ENCODE measurements at places on chromosomes 3 and 15.

DNA sequence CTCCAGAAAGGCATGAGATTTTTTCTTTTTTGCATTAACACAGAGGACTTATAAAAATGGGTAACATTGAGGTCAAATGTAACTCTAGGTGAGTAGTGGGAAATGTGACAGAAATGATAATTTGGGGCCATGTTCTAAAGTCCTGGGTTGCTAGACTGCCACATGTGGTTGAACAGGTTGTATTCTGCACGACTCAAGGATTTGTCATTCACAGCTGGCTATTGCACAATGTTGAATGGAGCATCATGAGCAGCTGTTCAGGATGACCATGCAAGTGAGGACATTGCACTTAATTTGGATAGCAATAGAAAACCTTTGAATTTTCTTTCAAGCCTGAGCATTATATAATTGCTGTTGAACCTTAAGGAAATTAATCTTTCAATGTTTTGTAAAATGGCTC is 396.6 kb downstream of the NAALADL2 start:
- DNase-seq: no peak

GRCh38 chr15:43214592-43215295 is 6.1 kb downstream of the EPB42 start:
- no peak for DNase-seq

DNA sequence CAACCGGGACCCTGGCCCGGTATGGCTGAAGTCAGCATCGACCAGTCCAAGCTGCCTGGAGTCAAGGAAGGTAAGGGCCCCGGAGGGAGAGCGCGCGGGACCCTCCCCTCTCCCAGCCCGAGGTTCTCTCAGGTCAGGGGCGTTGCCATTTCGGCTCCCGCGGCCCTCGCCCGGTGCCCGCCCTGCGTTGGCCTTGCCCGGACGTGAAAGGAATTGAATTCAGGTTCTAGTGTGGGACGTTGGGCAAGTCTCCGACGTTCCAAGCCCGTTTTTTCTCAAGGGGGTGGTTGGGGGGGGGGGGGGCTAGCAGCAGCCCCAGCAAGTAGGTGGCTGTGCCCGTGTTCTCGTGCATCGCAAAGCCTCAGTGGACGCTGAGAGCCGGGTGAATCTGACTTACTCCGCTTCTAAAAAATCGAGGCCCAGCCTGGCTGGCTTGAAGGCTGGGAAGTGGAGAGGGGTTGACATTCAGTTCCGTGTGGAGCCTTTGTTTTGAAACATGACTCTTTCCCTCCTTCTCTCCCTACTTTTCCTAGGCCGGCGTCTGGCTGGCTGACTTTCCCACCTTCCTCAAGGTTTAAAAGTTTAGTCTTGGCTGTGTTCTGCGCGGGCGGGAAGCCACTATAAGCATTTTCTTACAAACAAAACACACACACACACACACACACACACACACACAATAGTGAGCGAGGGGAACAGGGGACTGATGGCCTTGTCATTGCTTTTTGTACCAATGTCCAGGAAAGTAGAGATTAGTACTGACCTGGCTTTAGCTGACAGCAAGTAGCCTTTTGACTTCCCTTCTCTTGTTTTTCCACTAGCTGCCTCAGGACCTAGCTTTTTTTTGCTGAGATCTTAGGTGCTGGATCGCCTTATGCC is at the start of gene UTS2B:
Gene UTS2B, minus strand, starts transcription at position 873 of the 876 bp plus-strand sequence. CDS start 48,337 bp downstream, outside the sequence.
- peak; percentile 11 for DNase-seq

DNA sequence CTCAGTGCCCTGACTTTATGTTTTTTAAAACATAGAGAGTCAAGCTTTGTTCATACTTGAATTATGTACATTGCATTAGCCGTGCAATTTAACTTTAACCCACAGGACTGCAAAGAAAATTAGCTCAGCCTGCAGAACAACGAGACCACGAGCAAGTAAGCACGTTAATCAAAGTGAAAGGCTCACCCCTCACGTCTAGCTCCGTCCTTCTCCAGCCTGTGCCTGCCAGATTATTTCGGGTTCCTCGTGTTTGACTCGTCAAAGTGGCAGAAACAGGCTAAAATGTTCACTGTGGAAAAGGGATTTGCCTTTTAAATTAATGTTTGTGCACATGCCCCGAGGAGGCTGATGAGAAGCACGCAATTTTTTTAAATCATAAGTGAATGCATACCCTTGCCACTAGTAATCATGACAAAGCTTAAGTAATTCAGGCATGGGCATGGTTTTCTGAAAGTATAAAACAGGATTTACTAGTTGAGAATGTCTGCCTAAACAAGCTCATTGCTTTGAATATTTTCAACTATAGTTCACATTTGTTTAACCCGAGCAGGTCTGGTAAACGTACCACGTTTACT is 15.3 kb downstream of the ZBTB38 start:
- DNase-seq: no peak

DNA sequence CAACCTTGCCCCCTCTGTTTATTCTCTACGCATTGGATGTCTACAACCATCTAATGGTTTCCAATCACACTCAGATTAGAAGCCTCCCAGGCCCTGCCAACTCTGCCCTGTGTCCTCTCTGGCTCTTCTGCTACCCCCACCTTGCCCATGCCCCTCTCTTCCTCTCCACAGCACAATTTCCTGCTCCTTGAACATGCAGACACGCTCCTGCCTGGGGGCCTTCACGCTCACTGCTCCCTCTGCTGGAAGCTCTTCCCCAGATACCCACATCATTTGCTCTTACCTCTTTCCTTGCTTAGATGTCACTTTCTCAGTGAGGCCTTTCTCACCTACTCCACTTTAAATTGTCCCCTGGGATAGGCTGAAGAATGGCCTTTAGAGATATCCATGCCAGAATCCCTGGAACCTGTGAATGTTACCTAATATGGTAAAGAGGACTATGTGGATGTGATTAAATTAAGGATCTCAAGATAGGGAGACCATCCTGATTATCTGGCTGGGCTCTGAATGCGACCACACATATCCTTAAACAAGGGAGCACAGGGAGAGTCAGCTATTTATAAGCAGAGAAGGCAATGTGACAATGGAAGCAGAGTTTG is 9.9 kb downstream of the KY start:
- peak; percentile 41 for DNase-seq

- DNase-seq: no peak
These were observed 262.8 kb upstream of the RARB start for GRCh38 chr3:25165306-25165705.

GRCh38 chr3:115843206-115843605 is 219.9 kb downstream of the GAP43 start:
- no peak for DNase-seq

DNA sequence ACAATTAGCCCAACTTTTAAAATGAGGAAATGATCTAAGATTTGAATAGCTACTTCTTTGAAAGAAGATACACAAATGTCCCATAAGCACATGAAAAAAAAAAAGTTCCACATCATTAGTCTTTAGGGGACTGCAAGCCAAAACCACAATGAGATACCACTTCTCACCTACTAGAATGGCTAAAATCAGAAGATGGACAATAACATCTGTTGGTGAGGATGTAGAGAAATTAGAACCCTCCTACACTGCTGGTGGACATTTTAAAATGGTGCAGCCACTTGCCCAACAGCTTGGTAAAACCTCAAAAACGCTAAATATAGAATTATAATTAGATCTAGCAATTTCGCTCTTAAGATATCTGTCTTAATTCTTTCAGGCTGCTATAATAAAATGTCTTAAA is 77.1 kb downstream of the MEX3B start:
- no peak for DNase-seq

DNA sequence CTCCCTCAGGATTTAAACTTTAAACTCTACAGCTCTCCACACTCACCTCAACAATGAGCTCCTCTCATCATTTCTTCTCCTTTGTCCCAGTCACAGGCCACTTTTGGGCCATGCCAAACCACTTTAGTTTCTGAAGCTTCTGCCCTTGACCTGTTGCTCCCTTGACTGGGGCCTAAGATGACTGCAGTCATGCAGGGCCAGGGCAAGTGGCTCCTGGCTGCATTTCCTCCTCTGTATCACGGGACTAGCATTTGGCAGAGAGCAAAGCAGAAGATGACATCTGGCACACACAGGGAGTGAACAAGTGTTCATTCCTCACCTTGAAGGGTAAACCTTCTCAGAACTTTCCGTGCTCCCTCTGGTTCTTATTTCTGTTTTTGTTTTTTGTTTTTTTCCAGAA is 136.9 kb downstream of the PDE8A start:
- DNase-seq: no peak

DNA sequence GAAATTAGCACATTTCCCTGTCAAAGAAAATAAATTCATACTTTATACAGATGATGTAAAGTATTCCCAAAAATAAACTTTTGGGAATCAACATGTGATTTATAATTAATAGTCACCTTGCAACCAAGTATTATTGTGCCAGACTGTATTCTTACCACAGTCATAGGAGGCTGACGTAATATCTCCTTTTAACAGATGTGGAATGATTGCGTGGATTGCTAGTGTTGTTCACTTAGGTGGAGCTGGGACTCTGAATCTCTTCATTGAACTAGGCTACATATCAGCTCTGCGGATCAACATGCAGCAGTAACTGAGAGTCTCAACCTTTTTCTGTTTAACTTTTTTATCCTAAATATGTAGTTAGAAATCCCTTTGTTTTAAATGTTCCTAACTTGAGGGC is 37.2 kb downstream of the PXK start:
- DNase-seq: no peak

DNA sequence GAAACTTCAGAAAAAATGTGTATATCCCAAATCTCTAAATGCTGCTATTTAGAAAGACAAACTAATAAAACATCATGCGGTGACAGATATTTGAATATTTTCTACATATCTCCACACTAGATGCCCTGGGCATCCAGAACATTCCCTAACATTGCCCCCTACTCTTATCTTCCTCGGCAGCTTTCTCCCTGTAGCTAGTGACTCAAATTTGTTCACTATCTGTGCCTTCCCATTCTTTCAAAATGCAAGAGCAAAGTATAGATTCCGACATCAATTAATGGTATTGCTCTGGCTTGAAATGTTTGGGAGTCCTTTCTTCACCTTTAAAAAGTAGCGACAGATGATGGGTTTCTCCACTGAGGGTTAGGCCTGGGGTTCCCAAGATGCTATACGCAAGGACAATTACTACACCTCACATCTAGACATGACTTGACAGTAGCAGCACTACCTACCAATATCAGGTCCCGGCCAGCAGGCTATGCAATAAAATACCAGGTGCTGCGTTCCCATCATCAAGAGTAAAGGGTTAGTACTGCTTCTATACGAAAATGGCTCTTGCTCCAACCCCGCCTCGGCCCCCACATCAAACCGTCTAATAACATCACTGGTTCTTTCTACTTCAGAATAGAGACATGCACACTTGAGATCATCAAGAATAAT is 631 bp downstream of the UBR1 start:
- no peak for DNase-seq

DNA sequence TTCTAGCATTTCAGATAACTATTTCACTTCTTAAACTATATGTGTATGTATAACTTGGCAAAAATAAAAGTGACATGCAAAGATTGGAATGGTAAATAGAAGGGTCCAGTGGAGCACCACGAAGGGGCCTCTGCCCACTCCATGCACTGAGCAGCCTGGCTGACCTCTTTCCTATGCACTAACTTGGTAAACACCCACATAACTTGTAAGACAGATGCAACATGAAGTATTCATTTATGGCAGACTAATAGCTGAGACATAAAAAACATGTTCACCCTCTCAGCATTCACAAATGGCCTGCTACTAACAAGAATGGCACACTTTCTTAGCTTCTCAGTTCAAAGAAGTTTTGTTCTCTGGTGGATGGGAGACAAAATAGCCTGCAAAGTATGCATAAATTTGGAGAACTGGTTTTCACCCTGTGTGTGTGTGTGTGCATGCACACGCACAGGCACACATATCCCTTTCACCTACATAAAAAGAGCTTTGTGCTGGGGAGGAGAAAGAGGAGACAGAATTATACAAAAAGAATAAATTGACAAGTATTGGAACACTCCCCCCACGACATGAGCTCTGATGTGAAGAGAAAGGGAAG is 26.5 kb upstream of the RYK start:
- no peak for DNase-seq

- DNase-seq: no peak
These were observed 145.0 kb downstream of the STAC start for GRCh38 chr3:36525115-36525801.

- DNase-seq: no peak
These were observed 98.7 kb upstream of the ZPLD1 start for GRCh38 chr3:102336130-102336529.

DNA sequence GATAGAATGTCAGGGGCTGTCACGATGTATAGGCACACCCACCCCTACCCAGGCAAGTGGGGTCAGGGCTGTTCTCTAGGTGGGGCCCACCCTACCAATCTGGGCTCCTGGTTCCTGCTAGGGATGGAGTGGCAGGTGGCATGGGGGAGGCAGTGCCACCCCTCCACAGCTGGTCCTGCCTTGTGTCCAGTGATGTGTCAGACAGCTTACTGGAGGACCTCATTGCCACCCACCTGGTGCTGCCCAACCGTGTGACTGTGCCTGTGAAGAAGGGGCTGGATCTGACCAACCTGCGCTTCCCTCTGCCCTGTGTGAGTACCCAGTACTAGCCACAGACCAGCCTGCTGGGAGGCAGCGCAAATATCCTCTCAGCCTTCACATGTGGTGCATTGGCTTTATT is 27.5 kb downstream of the ESYT3 start:
- no peak for DNase-seq

DNA sequence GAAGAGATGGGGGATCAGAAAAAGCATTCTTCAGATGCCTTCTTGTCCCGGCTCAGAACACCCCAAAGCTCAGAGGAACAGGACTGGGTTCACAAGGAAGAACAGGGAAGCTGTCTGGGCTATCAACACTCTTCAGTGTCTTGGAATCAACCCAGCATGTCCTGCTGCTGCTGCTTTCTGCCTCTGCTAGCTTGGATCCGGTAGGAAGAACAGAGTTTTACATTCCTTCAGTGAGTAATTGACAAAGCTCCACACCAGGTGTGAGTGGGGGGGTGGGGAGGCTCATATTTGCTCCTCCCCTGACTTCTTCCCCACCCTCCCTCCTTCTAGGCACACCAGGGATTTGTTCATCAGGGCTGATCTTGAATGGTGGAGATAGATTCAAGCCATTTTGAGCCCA is 13.1 kb upstream of the ETV5 start:
- no peak for DNase-seq

DNA sequence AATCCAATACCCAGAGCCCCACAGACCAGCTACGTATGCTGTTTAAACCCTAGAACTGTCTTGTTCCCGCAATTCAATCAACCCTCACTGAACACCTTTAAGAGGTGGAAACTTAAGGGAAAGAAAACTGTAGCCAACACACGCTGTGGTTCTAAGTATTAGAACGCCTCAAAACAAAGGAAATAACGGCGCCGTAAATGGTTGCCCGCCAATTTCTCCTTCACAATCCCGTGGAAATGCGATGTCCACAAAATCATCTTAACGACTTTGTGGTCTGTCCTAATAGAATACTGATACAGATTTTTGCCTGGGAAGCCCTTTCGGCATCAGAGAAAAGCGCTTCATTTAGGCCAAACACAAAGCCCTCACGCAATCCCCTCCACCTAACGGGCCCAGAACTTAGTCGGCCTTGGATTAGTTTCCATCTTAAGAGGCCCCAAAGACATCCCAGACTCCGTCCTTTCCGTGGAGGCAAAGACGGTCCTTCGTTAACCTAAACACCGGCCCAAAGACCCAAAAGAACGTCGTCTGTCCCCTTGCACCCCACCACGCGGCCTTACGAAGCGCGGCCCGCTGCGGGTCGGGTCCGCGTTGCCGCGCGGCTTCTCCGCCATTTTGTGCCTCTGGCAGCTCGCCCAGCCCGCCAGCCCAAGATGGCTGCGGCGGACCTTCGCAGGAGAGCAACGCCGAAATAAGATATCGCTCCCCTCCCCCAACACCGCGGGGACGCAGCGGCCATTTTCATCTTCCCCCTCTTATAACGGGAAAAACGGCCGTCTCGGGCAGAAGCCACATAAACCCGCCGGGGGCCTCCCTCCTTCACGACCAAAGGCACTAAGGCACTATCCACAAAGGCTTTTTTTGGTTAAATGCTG is 763 bp downstream of the TRA2B start:
- DNase-seq: peak; percentile 81

All from CD4-positive, CD25-positive, alpha-beta regulatory T cell (primary cell).